Fibroblast of skin of left biceps (primary cell): ENCODE measurements at places on chromosomes 3 and 15.

DNA sequence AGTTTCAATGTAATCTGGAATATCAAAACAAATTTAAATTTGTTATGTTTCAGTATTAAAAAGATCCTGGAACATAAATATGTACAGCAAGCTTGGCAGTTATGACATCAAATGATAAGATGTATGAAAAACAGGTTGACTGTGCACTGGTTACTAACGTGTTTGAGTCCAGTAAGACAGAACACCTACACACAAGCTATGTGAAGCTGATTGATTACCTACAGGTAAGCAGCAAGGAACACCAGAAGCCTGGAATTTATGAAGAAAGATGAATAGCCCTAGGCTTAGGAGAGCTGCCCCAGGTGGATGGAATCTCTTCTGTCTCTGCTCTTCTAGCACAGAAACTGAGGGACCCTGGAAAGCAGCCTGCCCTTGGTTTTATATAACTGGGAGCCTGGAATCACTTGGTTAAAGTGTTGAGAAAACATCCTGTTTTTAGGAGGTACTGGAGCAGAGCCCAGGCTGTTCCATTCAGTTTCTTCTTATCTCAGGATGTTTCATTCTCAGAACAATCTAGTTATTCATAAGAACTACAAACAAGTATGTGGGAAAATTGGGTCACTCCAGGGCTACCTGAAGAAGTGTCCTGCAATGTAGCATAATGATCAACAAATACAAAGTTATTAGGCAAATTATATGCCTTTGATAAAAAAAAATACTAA lies 36.3 kb downstream of the SLITRK3 start:
- no peak for DNase-seq

DNA sequence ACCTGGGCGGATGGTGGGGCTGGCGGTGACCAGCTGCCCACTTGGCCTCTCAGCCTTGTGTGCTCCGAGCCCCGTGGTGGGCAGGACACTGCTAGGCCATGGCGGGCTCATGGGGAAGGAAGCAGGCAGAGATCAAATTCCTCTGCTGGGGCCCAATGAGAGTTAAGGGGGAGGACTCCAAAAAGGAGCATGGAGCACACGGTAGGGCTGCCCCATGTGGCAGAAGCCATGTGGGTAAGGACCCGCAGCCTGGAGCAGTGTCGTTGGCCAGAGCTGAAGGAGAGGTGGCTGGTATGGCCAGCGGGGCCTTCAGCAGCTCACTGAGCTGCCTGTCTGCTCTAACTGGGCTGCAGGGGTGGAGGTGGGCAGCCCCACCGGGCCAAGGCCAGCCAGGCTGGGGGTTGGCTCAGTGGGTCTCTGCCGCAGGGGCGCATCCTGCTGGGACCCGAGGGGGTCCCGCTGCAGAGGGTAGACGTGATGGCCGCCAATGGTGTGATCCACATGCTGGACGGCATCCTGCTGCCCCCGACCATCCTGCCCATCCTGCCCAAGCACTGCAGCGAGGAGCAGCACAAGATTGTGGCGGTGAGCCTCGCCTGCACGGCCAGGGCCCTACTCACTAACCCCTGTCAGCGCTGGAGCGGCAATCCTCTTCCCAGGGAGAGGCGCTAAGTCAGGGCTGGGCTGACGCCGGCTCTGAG lies 11.3 kb downstream of the STAB1 start:
- DNase-seq = no peak

GRCh38 chr3:139285691-139286090 lies 58.1 kb upstream of the MRPS22 start:
- DNase-seq = no peak

DNA sequence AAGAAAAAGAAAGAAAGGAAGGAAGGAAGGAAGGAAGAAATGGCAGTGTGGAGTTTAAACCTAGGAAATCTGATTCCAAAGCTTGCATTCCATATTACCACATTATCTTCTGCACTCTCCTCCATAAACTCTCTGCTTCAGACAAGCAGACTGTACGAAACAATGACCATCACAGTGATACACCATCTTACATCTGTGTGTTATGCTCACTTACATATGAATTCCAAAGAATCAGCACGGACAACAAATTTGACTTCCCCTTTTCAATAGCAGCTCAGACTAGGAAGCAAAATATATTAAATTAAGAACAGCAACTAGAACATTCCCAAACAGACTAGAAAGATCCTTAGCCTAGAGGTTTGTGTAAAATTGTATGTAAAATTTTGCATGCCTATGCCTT lies 18.0 kb upstream of the PPM1L start:
- no peak for DNase-seq

- no peak for DNase-seq
Observed at GRCh38 chr3:56593455-56594158, 36.6 kb downstream of the CCDC66 start.

DNA sequence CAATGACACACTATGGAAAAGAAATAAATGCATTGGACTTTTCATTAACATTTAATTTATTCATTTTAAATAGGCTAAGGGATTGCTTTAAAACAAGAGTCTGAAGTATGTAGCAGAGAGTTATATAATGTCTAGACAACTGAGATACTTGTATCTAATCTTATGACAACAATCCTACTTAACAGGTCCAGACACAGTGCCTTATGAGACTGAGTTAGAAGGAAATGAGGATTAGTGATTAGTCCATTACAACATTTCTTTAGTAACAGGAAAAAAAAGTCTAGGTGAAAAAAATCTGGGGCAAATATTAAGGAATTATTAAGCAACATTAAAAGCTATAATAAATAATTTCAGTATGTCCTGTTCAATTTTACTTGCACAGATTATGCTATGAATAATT lies 140.6 kb downstream of the MEIS2 start:
- DNase-seq = no peak

DNA sequence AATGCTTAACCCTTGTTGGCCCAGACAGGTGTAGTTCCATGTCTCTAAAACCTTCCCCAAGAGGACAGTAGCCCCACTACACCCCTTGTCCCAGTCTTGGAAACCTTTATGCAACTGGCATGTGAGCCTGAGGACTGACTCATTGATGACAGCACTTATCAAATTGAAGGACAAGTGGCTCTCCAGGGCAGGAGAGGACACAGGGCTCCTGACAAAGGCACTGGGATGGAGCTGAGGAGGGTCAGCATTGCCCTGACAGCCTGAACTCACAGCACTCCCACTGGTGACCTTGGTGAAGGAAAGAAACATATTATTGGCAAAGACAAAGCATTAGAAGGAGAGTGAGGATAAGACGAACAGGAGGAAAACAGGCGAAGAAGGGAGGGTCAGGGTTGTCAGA lies 139.9 kb downstream of the EPHB1 start:
- no peak for DNase-seq

- no peak for DNase-seq
Observed at GRCh38 chr3:38019658-38020341, 9.6 kb downstream of the PLCD1 start.

DNA sequence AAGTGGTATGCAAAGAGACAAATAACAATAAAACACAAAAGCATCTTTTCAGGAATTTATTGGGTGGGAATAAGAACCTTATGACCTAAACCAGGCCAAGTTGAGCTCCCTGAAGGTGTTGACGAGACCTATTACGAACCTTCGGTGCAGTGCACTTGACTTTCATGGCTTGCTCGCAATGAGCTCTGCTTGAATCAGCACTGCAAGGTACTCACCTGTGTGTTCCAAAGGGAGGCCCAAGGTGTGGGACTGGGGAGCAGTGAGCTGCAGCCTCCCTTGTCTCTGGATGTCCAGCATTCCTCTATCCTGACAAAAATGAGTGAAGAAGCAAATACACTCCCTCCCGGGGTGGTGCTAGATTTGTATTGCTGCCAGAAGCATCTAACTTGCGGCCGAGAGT lies at the start of gene MDFIC2:
MDFIC2 (minus strand) TSS at position 303 of the 400 bp plus-strand sequence. CDS start 665 bp downstream, outside the sequence.
- no peak for DNase-seq

DNA sequence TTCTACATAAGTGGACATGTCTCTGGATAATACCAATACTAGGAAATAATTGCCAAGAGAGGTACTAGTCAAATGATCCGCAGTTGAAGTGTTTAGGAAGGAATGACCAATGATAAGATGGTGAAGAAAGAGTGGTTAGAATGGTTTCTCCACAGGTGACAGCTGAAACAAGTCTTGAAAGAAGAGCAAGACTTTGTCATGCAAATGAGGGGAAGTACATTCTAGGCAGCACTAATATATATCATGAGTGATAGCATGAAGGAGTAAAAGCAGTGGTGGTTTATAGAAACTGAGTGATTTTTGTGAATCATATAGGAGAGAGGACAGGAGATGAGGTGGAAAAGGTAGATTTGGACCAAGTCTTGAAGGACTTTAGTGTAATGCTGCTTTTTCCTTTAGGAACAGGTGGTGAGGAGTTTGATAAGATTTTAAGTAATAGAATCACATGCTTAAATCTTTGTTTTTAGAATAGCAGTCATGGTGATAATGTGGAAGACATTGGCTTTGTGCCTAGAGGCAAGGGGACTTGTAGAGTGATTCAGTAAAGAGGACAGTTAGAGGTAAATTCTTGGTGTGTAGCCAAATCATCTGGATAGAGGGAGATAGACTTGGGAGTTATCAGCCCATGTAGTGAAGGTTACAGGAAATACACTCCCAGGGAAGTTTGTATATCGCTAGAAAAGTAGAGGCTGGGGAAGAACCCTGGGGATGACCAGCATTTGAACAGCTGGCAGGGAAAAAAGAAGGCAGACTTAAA lies 31.9 kb downstream of the SLMAP start:
- no peak for DNase-seq

GRCh38 chr3:16794257-16794656 lies 90.5 kb upstream of the PLCL2 start:
- DNase-seq = no peak

DNA sequence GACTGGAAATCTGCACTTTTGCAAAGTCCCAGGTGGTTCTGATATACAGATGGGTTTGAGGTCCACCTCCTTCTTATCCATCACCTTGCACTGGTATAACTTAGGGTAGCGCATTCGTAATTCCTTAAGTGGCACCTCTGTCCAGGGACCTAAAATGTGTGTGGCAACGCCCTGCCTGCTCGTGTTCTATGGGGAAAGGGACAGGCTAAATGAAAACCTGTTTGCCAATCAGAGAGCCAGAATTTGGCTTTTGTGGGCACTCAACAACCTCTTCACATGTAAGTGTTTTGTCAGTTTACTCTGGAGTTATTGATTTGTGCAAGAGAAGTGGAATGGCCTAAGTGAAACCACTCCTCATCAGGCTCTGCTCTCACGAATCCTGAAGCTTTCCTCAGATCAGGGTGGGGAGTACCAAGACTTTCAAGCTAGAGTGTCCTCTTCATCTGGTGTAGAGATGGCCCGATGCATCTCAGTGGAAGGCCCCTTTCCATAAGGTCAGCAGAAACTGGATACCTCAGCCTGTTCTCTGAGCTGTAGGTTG lies 138.3 kb downstream of the ALDH1A2 start:
- no peak for DNase-seq

GRCh38 chr3:124268355-124268754 lies 276.4 kb upstream of the ROPN1 start:
- no peak for DNase-seq
